Daoy (cell line): ENCODE measurements at places on chromosomes 13 and 19.
A peak's percentile ranks its signal among the peaks of the same experiment; 100 is the strongest.

GRCh38 chr13:40484101-40484800 lies 182.2 kb downstream of the FOXO1 start:
- DNase-seq, result no peak

DNA sequence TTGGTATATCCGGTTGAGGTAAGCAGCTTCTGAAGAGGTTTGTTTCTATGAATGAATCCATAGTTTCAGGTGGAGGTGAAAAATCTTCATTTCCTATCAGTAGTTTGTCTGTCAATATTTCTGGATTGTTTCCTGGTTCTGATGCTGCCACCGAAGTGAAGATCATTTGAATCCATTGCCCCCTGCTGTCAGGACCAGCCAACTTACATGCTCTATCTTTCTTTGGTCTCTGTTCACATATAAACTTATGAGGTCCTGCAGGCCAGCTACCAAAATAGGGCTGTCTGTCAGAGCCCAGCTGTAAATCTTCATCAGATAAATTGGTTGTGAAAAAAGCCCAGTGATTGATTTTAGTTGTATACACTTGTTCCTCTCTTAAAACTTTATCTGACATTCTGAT lies 15.2 kb upstream of the N4BP2L1 start:
- no peak for DNase-seq

GRCh38 chr13:98251708-98252107 lies 74.6 kb upstream of the RNF113B start:
- no peak for DNase-seq

GRCh38 chr19:12777217-12778016 lies 2.1 kb upstream of the HOOK2 start:
- DNase-seq, result peak; percentile 83

GRCh38 chr13:78087966-78088678 lies 169.5 kb upstream of the EDNRB start:
- no peak for DNase-seq

- DNase-seq, result no peak
These were observed 427 bp downstream of the PLPPR3 start for GRCh38 chr19:821231-821824.

DNA sequence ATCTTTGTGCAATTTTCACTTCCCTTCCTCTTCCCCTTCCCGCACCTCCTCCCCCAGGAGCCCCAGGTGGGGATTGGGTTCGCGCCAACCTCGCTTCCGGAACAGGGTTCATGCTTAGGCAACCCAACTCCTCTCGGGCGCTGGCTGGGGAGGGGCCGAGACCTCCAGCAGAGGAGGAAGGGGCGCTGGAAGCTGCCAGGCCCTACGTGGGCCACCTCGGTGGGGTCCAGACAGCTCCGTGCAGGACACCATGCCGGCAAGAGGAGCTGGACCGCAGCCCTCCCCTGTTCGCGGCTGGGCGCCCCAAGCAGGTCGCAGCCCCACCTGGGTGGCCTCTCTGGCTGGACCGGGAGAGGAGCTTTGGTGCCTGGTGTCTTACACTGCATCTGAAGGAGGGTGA lies 91.1 kb downstream of the SPACA7 start:
- DNase-seq, result no peak
